Naive thymus-derived CD4-positive, alpha-beta T cell (primary cell): ENCODE measurements at places on chromosomes 1 and 21.

DNA sequence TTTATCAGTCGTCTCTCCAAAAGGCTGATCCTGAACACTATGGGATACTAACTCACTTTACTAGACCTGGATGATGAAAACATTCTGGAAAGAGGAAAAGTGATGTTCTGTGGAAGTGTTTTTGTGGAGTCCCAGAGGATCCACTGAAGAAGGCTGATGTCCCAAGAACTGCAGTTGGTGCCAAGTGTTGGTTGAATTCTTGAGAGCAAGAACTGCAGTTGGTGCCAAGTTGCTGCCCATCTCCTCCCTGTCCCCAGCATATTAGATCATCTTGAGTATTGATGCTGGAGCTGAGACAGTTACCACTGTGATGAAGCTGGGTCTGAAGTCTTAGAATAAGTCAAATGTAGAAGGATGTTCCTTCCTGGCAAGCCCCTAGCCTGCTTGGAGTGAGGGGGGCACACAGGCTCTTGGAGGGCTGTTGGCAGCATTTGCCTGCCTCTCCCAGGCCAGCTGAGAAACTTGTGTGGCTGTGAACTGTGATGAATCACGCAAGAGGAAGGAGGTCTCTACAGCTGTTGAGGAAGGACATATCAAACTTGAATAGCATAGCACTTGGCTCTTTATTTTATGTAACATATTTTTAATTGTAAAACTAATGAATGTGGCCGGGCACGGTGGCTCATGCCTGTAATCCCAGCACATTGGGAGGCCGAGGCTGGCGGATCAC is 48.1 kb downstream of the DNAJC6 start:
- no peak for DNase-seq

GRCh38 chr1:33167650-33168447 is 14.0 kb downstream of the TRIM62 start:
- DNase-seq, result no peak

DNA sequence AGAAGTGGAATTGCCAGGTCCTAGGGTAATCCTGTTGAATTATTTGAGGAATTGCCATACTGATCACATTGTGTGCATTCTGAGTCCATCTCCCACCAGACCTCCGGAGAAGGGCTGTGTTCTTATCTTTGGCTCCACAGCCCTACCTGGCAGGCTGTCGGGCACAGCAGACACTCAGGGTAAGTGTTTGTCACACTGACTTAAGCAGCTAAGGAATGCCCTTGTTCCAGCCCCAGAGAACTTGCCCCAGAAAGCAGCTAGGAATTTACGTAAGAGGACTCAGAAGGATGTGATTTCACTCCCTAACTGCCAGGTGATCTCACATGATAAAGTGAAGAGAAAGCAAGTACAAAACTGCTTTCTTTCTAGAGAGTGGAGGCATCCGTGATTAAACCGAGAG is 21.0 kb downstream of the VASH2 start:
- no peak for DNase-seq

GRCh38 chr1:54987427-54987826 is 7.0 kb downstream of the TMEM61 start:
- DNase-seq, result no peak

- DNase-seq, result no peak
These were observed 17.2 kb upstream of the PTAFR start for GRCh38 chr1:28193701-28194161.

- DNase-seq, result no peak
These were observed 1046.2 kb downstream of the BRINP3 start for GRCh38 chr1:189431447-189431846.

DNA sequence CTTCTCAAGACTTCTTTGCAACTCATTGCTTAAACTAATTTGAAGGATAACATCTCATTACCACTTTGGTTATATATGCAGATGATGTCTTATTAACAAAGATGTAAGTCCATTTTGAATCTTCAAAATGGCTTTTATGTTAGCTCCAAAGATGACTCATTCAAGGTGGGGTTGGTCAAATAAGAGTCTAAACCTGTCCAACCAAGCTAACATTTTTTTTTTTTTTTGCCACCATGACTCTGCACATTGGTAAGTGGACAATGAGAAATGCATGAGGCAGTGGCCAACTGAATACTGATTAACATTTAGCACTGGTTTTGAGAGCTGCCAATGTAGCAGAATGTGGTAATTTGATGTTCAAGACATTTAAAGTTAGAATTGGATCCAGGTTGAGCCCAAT is 278 bp upstream of the KRTAP27-1 start:
- DNase-seq, result no peak

DNA sequence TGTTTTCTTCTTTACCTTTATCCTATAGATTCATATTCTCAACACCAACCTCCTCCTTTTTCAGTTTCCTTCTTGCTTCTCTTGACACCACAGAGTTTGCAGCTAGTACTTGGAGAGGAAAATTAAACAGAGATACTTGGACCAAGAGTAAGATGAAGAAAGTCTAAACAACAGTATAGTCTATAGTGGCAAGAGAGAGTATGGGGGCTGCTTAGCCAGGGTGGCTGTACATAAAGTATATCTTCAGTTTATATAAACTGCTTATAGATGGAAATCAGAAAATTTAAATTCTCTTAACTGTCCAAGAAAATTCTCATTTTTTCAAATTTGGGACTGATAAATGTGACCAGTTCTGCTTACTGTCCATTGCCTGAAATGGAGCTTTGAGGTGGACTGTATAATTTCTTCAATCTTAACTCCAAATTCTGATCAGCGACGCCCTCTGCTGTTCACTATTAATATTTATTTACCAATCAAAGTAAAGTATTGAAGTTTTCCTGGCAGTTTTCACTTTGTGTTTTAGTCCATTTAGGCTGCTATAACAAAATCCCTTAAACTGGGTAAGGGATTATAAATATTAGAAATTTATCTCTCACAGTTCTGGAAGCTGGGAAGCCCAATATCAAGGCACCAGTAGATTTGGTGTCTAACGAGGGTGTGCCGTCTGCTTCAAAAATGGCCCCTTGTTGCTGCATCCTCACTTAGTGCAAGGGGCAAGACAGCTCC is 14.8 kb upstream of the METTL18 start:
- no peak for DNase-seq

DNA sequence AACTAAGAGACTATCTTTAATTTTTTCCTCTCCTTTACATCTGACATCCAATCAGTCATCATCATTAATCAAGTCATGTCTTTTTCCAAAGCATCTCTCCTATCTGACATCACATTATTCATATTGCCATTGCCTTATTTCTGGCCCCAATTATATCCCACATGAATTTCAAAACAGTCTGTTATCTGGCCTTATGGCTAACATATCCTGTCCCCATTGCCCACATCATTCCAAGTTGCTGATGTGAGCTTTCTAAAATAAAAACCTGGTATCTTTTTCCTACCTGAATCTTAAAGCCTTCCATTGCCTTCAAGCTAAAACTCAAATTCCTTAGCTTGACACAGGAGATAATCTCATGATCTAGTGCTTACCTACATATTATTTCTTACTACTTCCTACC is 283.9 kb downstream of the LRRC40 start:
- no peak for DNase-seq

DNA sequence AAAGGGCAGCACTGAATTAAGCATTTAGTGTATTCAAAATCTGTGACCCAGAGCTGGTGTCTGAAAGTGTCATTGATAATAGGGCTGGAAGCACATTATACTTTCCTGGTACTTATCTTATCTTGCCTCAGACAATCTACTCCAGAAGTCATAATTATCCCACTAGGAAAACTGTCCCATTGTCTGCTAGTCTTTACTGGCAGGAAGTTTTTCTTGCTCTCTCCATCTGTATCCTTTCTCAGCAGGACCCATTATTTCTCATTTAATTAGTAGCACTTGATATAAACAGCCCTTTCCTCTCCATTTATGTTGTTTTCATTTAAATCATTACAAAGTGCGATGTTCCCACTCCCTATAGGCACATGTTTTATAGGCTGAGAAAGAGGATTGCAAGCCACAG is 36.5 kb upstream of the BARHL2 start:
- no peak for DNase-seq

DNA sequence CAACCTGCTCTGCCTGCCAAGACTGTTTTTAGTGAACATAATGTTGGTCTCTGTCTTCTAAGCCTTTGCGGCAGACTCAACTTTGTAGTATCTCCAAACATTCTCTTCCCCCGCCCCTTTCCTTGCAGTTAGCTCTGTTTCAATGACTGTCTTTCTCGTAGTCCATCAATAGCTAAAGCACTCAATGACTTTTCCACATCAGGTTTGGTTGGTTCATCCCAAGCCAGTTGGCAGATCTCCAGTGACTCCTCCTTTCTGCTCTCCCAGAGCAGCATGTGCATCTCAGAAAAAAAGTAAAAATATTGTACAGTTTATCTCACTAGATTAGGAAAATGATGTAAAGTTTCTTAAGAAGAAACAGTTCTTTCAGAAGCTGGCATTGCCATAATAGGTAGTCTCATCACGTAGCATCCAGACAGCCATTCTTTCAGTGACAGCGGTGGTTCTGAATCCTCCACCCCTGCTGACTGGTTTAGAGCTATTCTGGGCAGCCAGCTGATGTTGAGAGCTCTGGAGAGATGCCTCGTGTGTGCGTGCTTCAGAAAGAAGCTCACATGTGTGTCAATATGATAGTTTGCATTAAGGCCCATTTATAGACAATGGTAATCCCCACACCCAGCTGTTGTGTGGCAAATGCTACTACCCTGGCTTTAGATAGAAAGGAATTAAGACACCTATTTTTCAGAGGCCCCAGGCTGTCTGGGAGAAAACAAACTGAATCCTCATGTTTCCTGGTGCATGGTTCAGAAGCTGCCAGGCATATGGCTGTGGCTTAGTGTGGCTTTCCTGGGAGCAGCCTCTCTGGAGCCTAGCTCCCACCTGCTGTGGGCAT is 53.2 kb downstream of the CNN3 start:
- DNase-seq, result no peak

GRCh38 chr1:110607536-110608230 is 1.5 kb upstream of the KCNA2 start:
- DNase-seq, result no peak

GRCh38 chr1:112826217-112826944 is 111.2 kb upstream of the PPM1J start:
- no peak for DNase-seq

DNA sequence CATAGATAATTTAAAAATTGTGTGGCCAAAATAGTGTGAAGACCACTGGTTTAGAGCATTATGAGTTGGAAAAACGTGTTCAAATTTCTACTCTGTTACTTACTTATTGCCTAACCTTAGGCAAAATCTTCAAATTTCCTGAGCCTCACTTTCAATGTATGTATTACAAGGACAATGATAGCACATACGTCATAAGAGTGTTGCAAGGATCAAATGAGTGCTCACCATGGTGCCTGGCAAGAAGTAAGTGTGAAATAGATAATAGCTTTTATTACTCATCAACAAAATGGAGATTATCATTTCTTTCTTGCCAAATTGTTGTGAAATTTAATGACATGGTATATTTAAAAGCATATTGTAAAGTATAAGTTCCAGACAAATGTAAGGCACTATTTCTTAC is 57.2 kb downstream of the FH start:
- DNase-seq, result no peak

DNA sequence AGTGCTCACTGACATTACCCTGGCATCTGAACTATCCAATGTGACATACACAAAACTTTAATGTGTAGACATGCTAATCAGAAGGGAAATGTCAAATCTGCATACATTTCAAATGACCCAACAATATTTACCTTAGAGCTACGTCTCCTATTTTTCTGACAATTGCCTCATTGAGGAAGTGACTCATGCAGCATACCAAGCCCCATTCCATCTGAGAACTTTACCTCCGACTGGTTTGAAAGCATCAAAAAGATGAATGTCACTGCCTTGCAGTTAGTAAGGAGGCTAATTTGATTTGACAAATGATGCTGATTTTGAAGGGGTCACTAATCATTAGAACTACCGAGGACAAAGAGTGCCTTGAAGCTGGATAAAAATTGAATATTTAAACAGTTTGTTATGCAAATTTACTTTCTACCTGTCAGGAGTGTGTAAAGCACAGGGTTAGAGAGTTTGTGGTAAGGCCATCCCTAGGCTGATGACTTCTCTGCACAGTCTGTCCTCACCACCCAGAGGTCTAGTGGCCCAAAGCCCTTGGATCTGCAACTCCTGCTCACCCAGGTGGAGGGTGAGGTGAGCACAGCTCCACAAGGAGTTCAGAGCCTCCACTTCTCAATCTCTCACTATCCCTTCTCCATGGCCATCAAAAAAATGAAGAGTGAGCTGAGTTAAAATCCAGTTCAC is 500.3 kb upstream of the C1orf87 start:
- no peak for DNase-seq

GRCh38 chr1:60185684-60186083 is 112.1 kb upstream of the C1orf87 start:
- no peak for DNase-seq

GRCh38 chr1:36703526-36704208 is 221.0 kb upstream of the CSF3R start:
- DNase-seq, result peak; percentile 33

DNA sequence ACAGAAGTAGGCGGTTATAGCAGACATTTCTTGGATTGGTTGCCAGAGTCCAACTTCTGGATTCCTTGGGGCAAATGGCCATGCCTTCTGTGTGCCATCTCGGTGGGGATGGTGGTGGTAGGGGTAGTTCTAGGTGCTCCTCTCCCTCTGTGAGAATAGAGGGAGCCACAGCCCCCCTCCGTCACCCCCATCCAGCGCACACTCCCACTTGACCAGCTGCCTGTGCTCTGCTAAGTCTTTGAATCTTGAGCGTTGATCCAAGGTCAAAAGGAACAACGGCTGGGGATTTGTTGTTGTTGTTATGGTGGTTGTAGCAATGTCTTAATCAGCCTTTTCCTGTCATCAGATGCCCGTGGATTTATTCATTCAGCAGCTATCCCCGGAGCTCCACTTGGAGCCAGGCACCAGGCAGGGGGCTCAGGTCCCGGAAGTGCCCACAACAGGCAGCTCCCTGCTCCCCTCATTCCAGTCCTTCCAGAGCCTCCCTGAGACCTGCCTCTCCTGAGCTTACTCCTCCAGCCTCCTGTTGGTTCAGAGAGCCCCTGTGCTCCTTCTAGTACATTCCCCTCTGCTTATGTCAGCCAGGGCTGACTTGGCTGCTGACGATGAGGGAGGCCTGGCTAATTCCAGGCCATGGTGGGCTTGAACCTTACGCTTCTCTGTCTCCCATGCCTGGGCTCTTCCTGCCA is 146.6 kb upstream of the WNT4 start:
- no peak for DNase-seq
